ENCODE measurements at places on chromosomes 11 and 22. TPM values are rescaled to one million over a fixed set of nuclear protein-coding genes. Genes with fewer than 3 reads are reported as not detected.

- no peaks in the 10 kb centered on the region for H3K36me3 ChIP-seq
- no peak for DNase-seq
- H3K4me3 ChIP-seq, result no peak overlapping the region
- no peak overlapping the region for H3K27ac ChIP-seq
- no peaks in the 10 kb centered on the region for H3K27me3 ChIP-seq
Measured at GRCh38 chr11:80782135-80782885, 1341.5 kb upstream of the TENM4 start.

GRCh38 chr11:56783448-56784041 is 35.0 kb upstream of the OR9G4 start:
- no peak for DNase-seq
- H3K36me3 ChIP-seq, result no peaks in the 10 kb centered on the region
- no peaks in the 10 kb centered on the region for H3K27me3 ChIP-seq
- H3K4me3 ChIP-seq, result no peak overlapping the region
- H3K27ac ChIP-seq, result no peak overlapping the region
- H3K4me1 ChIP-seq, result no peaks in the 10 kb centered on the region

- H3K36me3 ChIP-seq, result no peaks in the 10 kb centered on the region
- H3K4me3 ChIP-seq, result peak overlapping the region; percentile 47
- H3K27ac ChIP-seq, result peak overlapping the region; percentile 83
- no peak for DNase-seq
Measured at GRCh38 chr11:35619116-35619854, 1.0 kb downstream of the FJX1 start.

- H3K27me3 ChIP-seq, result no peaks in the 10 kb centered on the region
- DNase-seq, result no peak
- H3K27ac ChIP-seq, result no peak overlapping the region
- no peaks in the 10 kb centered on the region for H3K4me1 ChIP-seq
Measured at GRCh38 chr11:2539371-2540222, 94.8 kb downstream of the KCNQ1 start.

DNA sequence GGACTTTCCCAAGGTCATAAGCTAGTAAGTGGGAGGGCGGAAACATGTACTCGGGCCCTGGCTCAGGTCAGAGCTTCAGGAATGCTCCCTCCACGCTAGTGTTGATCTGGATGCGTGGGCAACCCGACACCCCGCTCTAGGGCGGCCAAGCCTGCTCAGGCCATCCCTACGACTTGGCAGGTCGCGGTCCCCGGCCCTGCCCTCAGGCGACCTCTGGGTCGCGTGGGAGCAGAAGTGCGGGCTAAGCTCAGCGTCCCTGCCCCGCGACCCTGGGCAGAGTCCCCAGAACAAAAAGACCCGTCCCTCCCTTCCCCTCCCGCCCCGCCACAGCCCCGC is 781 bp upstream of the TEF start:
- H3K4me1 ChIP-seq, result peaks cover 10% of the 10 kb centered on the region
- no peaks in the 10 kb centered on the region for H3K36me3 ChIP-seq
- no peaks in the 10 kb centered on the region for H3K27me3 ChIP-seq
- H3K4me3 ChIP-seq, result peak overlapping the region; percentile 86
- peak; percentile 87 for DNase-seq
- peak overlapping the region; percentile 99 for H3K27ac ChIP-seq

DNA sequence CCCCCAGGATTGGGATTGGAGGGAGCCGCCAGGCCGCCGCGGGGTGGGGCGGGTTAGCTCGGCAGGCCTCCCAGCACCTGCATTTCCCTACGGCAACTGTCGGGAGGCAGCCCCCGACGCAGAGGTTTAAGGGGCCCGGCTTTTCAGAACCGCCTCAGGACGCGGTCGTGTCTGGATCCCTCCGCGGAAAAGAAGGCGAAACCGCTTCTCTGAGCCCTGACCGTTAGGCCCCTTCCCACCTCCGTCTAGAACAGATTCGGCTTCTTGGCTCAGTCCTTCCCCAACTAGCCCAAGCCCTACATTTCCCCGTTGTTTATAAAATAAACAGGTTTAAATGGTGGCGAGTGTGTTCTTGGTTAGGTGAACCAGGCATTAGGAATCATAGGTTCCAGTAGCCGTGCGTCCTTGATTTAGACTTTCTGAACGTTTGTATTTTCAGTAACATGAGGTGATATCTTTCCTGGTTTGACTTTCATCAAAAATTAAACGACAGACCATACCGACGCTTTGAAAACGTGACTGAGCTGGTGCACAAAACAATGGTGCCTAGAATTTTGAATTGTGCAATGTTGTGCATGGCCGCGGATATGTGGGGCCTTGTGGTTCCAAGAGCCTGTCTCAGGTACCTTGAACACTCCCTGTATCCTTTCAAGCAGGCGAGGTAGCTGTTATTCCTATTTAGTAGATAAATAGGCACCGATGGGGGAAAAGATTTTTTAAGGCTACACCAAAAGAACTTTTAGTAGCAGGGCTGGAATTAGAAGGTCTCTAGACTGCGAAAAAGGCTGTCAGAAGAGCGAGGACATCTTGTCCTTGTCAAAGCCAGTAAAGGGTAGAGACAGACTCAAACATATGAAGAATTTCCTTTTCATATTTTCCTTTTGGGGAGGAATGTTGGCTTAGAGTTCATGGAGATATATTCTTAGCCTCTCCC is 1.2 kb upstream of the HSPA8 start:
- no peaks in the 10 kb centered on the region for H3K36me3 ChIP-seq
- no peaks in the 10 kb centered on the region for H3K27me3 ChIP-seq
- peak overlapping the region; percentile 86 for H3K4me3 ChIP-seq
- H3K27ac ChIP-seq, result peak overlapping the region; percentile 100
- peak; percentile 51 for DNase-seq

GRCh38 chr11:93504110-93505095 is 38.8 kb downstream of the SMCO4 start:
- no peaks in the 10 kb centered on the region for H3K27me3 ChIP-seq
- no peak overlapping the region for H3K4me3 ChIP-seq
- no peaks in the 10 kb centered on the region for H3K36me3 ChIP-seq
- DNase-seq, result no peak

GRCh38 chr11:34405079-34405858 is 33.5 kb upstream of the CAT start:
- no peak for DNase-seq
- H3K4me3 ChIP-seq, result no peak overlapping the region
- no peaks in the 10 kb centered on the region for H3K27me3 ChIP-seq
- no peaks in the 10 kb centered on the region for H3K4me1 ChIP-seq
- no peak overlapping the region for H3K27ac ChIP-seq
- H3K36me3 ChIP-seq, result no peaks in the 10 kb centered on the region

DNA sequence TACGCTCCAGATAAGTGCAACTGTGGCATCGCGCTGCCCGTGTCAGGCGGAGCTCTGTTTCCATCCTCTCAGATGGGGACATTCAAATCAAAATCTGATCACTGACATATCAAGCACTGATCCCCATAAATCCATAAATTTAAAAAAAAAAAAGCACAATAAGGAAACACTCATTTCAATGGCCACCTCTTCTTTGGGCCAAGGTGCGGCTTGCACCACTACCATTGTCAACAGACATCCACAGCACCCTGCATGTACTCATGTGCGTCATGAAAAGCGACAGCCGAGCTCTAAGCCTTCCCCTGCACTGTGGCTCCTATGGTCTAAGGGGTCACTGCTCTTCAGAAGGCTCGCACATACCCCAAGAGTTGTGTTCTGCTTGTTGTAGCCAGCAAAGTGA is 26.7 kb upstream of the SERPIND1 start:
- no peak overlapping the region for H3K27ac ChIP-seq
- H3K4me1 ChIP-seq, result peaks cover 32% of the 10 kb centered on the region
- no peaks in the 10 kb centered on the region for H3K27me3 ChIP-seq
- no peaks in the 10 kb centered on the region for H3K36me3 ChIP-seq
- no peak for DNase-seq

DNA sequence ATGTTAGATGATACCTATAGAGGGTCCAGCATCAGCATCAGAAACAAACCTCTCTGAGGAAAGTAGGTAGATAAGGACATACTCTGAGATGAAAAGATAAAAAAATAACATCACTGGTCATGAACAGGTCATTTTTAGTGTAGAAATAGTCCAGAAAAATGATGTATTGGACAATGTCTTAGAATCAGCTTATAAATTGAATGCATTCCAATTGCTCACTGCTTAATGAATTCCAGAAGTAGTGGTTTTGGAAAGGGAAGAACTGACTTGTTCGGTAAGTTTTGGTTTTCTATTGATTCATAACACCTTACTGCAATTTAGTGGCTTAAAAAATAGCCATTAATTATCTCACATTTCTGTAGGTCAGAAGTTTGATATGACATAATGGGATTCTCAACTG is 929.5 kb upstream of the CCDC90B start:
- H3K4me3 ChIP-seq, result no peak overlapping the region
- H3K36me3 ChIP-seq, result no peaks in the 10 kb centered on the region
- H3K27ac ChIP-seq, result no peak overlapping the region

DNA sequence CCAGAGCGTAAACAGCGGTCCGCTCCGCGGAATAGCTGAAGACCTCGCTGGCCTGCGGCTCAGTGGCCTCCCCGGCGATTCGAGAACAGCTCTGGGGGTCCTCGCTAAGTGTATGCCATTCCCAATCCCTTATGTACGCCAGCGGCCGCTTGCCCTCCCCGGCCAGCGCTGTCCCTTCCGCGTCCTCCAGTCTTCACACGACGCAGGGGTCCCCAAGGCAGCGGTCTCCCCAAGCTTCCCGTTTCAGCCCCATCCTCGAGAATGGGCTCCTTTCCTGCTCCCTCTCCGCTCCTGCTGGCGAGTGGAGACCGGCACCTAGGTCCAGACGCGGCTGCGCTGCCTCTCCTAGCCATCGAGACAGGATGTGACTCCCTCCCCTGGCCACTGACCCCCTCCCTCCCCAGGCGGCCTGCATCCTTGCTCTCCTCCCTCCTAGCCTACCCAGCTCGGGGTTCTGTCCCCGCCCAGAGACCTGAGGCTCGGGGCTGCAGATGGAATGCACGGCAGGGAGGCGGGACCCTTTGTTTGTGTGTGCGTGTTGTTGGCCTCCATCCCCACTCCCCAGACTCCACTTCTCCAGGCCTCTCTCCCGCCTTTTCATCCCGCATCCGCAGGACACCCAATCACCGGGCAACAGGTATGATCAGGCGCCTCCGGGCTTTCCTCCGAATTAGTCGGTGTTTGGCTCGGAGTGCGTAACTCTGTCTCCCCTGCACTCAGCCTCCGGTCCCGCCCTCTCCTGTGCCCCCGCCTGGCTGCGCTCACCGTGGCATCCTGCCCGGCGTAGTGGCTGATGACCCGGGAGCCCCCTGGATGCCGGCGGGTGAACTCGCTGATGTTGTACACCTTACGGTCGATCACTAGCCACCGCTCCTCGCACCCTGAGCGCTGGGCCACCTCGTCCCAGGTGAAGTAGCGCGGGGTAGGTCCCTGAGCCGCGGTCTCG is 740 bp downstream of the FADS1 start:
- no peaks in the 10 kb centered on the region for H3K27me3 ChIP-seq
- H3K4me1 ChIP-seq, result peaks cover 6% of the 10 kb centered on the region
- peak overlapping the region; percentile 69 for H3K4me3 ChIP-seq

DNA sequence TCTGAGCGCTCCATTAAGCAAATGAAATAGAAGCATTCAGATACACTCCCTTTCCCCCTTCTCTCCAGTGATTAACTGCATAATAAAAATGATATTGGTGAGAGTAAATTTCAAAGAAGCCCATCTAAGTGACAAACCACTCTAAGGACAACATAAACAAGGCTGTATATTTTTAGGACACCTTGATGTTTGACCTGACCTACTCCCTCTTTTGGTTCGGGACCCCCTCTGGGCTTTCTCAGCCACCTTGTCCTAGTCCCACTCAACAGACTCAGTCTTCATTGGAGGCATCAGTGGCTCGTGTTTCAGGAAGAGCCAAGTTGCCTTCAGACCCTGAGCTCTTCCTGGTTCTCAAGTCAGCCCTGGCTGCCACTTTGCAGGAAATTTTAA is 182.3 kb upstream of the NCAM1 start:
- DNase-seq, result no peak
- no peaks in the 10 kb centered on the region for H3K4me1 ChIP-seq
- H3K27ac ChIP-seq, result no peak overlapping the region
- no peaks in the 10 kb centered on the region for H3K27me3 ChIP-seq

GRCh38 chr11:68436985-68437926 is 23.3 kb upstream of the PPP6R3 start:
- DNase-seq, result no peak
- H3K4me1 ChIP-seq, result peaks cover 2% of the 10 kb centered on the region
- H3K27me3 ChIP-seq, result no peaks in the 10 kb centered on the region
- H3K36me3 ChIP-seq, result no peaks in the 10 kb centered on the region
- no peak overlapping the region for H3K4me3 ChIP-seq

DNA sequence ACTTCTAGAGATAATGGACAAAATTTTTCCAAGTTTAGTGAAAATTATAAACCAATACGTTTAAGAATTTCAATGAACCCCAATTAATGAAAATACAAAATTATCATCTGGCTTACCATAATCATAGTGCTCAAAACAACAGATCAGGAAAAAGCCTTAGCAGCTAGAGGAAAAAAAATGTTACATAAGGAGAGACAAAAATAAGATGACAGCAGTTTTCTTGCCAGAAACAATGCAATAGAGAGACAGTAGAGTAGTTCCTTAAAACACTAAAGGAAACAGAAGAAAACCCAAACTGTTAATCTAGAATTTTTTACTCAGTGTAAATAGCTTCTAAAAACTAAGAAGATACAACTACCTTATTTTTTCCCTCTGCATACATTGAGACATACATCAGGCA is 341.7 kb upstream of the CHORDC1 start:
- H3K4me3 ChIP-seq, result no peak overlapping the region
- H3K27me3 ChIP-seq, result no peaks in the 10 kb centered on the region
- H3K27ac ChIP-seq, result no peak overlapping the region
- no peak for DNase-seq

DNA sequence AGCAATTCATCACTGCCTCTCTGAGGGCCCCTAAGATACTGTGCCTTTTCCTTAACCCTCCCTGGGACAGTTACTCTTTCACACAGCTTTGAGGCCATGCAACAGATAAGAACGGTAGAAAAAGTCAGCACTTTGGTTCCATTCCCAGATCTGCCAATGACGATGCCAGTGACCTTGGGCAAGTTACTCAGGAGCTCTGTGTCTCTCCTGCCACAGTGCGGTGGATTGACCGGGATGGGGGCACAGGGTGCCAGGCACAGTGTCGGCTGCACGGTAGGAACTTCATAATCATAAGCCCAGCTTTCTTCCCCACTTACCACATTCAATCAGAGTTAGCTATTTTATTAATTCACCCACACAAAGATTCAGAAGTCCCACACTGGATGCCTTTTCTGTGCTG is 1041.8 kb downstream of the TBC1D22A start:
- no peaks in the 10 kb centered on the region for H3K36me3 ChIP-seq
- no peaks in the 10 kb centered on the region for H3K27me3 ChIP-seq
- DNase-seq, result no peak
- no peaks in the 10 kb centered on the region for H3K4me1 ChIP-seq
- no peak overlapping the region for H3K27ac ChIP-seq

- peak overlapping the region; percentile 59 for H3K27ac ChIP-seq
- peaks cover 14% of the 10 kb centered on the region for H3K4me1 ChIP-seq
- DNase-seq, result no peak
- no peaks in the 10 kb centered on the region for H3K27me3 ChIP-seq
Measured at GRCh38 chr11:45158891-45159605, 12.6 kb downstream of the PRDM11 start.

- H3K27me3 ChIP-seq, result no peaks in the 10 kb centered on the region
- peaks cover 4% of the 10 kb centered on the region for H3K36me3 ChIP-seq
- no peak for DNase-seq
- H3K4me3 ChIP-seq, result no peak overlapping the region
- no peaks in the 10 kb centered on the region for H3K4me1 ChIP-seq
Measured at GRCh38 chr22:49899530-49899929, 18.7 kb downstream of the ALG12 start.

GRCh38 chr22:35357883-35358621 is 22.8 kb upstream of the HMOX1 start:
- no peak for DNase-seq
- no peaks in the 10 kb centered on the region for H3K4me1 ChIP-seq
- no peak overlapping the region for H3K4me3 ChIP-seq
- H3K27ac ChIP-seq, result no peak overlapping the region
- no peaks in the 10 kb centered on the region for H3K36me3 ChIP-seq
- no peaks in the 10 kb centered on the region for H3K27me3 ChIP-seq

The PRAME gene
- not detected for total RNA-seq

The TBCEL gene
- total RNA-seq, result 16.0 TPM

The OR51B2 gene
- not detected for total RNA-seq

The MS4A6A gene
- total RNA-seq, result 35.1 TPM

Data from breast epithelium (tissue), 4 donors.